Stimulated activated CD4-positive, alpha-beta T cell treated with anti-CD3 and anti-CD28 coated beads, Interleukin-4, amount 100 ng/mL, for 4 hours (primary cell): ENCODE measurements at places on chromosomes 11 and 22.

GRCh38 chr11:101944923-101945322 lies 28.6 kb upstream of the ANGPTL5 start:
- DNase-seq: no peak

DNA sequence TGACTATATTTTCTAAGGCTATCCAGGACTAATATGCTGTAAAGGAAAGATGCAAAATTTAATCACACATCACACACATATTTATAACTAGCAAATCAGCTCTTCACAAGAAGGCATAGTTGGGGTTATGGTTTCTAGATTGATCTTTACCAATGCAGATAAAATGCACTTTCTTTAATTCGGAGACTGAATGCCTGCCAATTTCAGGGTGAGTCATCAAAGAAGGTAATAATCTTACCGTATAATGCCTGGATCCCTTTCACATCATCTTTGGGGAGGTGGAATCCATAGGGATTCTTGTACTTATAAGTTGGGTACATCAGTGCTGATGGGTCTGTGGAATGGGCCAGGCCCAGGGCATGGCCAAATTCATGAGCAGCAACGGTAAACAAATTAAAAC lies 16.4 kb downstream of the MMP20 start:
- DNase-seq: no peak

GRCh38 chr11:134734894-134735293 lies 322.9 kb upstream of the B3GAT1 start:
- DNase-seq: no peak

- no peak for DNase-seq
Measured at GRCh38 chr11:75925785-75926164, 110.8 kb downstream of the UVRAG start.

- DNase-seq: no peak
Measured at GRCh38 chr11:1926156-1927025, 6.9 kb downstream of the TNNT3 start.

- DNase-seq: no peak
Measured at GRCh38 chr22:50293441-50294318, 13.8 kb downstream of the PLXNB2 start.

GRCh38 chr11:71447791-71448256 lies 369 bp downstream of the DHCR7 start:
- DNase-seq: no peak
